ENCODE measurements at places on chromosomes 2 and 18.

DNA sequence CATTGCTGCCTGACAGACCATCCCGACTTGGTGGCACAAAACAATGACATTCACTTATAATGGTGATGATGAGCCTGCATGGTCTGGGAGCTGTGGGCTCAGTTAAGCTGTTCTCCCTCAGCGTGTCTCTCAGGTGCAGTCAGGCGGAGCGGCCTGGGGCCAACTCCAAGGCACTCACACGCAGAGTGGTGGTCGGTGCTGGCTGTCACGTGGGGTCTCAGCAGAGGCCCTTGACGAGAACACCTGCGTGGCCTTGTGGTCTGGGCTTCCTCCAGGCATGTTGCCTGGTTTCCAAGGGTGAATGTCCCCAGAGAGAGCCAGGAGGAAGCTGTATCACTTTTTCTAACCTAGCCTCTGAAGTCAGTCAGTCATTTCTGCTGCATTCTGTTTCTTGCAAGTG, 29.8 kb downstream of the ARMC9 start:
- DNase-seq, result no peak

GRCh38 chr2:68386365-68386764, 21.3 kb downstream of the PLEK start:
- no peak for DNase-seq

DNA sequence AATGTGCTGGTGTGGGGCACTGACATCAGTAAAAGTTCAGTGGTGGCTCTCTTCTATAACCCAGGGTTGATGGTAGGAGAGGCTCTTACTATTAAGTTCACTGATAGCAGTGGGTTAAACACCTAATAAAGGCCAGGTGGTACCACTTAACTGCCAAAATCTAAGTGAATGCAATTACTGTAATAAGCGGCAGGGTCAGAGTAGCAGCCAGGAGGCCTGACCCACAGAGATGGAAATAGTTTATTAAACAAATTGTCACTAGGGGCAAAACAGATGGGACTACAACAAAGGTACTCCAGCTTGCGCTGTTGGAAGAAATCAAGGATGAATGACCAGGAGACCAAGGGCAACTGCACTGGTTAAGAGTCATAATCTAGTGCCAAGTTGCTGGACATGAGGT, 26.6 kb downstream of the ZSWIM2 start:
- no peak for DNase-seq

DNA sequence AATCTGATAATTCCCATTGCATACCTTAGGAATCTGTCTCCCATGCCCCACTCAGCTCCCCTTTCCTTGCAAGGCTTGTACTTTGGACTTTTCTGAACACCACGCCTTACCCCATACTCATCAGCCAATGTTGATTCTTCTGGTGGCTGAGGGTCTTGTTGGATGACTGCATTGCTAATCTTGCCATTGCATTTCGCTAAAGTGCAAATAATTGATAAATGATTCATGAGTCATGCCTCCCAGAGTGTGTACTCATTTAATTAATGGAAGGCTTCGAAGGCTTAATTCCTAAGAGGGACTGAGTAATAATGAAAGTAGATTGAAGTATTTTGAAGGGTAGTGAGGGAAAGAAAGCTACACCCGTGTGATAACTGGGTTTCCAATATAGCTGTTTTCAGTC, 28.0 kb upstream of the PPP1R1C start:
- DNase-seq, result no peak

DNA sequence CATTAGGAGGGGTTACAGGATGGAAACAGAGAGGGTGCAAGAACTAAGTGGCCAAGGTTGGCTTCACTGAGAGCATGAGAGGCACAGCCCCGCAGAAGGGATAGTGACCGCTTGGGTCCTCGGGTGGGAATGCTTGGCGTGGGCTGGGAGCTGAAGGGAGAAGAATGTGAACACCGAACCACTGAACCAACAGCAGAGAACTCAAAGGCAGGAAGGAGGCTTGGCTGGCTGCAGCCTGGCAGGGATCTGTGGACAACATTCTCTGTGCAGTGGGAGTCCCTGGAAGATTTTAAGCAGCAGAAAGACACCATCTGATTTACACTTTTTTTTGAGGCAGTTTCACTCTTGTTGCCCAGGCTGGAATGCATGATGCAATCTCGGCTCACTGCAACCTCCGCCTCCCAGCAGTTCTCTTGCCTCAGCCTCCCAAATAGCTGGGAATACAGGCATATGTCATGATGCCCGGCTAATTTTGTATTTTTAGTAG, 33.9 kb downstream of the SOWAHC start:
- DNase-seq, result no peak

- no peak for DNase-seq
These were observed 112.9 kb downstream of the CLIP4 start for GRCh38 chr2:29227935-29228675.

GRCh38 chr18:9619545-9619944, 5.2 kb upstream of the PPP4R1 start:
- no peak for DNase-seq

DNA sequence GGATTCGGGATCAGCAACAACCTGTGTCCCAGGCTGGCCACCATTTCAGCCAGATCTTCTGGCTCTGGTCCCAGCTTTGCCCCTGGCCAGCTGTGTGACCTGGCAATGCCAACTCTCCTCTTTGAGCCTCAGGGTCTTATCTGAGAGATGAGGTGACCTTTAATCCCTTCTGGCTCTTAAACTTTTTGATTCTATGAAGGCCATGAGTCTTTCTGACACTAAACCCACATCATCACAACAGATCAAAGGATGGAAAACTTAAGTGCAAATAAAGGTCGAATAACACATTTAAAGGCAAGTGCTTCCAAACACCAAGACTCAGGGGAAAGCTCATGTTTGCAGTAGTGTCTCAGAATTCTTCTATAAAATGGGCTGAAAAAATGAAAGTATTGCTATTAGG, 491.8 kb upstream of the NRP2 start:
- no peak for DNase-seq

DNA sequence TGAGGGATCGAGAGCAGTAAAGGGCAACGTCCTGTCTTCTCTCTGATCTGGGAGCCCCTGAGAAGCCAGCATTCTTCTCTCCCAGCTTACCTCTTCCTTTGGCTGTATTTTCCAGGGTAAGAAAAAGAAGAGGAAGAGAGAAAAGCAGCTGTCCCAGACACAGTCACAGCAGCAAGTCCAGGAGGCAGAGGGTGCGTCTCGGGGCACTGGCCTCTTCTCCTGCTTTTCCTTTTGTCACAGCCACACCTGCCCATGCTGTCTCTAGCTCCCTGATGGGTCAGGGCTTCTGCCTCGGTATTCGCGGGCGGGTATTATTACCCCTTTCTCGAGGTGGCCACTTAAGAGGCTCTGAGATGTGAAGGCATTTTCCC, 20.3 kb downstream of the TGOLN2 start:
- DNase-seq, result no peak

Measured in K562 (cell line).